Activated T-helper 1 cell treated with Interleukin-2 at 50 U/mL for 16 hours (primary cell): ENCODE measurements at places on chromosomes 4 and X.

- no peak for DNase-seq
Observed at GRCh38 chrX:135518161-135518560, 2.3 kb upstream of the INTS6L start.

GRCh38 chr4:8524595-8525382 is 55.4 kb upstream of the GPR78 start:
- DNase-seq, result no peak

- peak; percentile 17 for DNase-seq
Observed at GRCh38 chrX:132489578-132490419, 961 bp upstream of the MBNL3 start.

DNA sequence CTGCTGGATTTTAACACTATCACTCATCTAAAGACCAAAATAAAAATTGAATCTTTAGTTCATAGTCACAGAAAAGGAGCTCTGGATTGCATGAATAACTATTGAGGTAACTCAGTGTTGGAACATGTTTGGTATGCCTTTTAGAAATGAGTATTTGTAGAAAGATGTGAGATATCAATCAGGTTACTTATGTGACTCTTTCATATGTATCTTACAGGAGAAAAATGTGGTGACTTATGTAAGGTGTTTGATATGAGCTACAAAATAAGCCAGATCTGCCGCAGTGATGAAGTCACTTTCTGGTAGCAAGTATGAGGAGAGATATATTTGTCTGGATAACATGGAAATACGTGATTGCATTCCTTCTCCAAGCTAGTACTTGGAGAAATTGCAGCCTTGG is 1653.3 kb upstream of the PCDH7 start:
- DNase-seq, result no peak

GRCh38 chr4:40840255-40840984 is 90.7 kb downstream of the NSUN7 start:
- no peak for DNase-seq

- no peak for DNase-seq
Observed at GRCh38 chrX:149003863-149004660, 501.0 kb downstream of the IDS start.

- DNase-seq, result no peak
Observed at GRCh38 chrX:112067601-112068000, 15.0 kb downstream of the TRPC5 start.

DNA sequence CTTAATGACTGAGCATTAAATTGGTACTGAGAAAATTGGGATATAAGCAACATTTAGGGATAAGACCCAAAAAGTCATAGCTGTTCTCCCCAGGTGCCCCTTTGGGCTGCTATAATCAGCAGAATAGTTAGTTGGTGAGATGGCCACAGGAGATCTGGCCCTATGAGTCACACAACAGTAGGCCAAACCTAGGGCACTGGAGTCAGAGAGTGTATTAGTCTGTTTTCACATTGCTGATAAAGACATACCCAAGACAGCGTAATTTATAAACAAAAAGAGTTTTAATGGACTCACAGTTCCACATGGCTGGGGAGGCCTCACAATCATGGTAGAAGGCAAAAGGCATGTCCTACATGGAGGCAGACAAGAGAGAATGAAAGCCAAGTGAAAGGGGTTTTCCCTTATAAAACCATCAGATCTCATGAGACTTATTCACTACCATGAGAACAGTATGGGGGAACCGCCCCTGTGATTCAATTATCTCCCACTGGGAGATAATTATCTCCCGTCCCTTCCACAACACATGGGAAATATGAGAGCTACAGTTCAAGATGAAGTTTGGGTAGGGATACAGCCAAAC is 338.3 kb upstream of the NR3C2 start:
- no peak for DNase-seq

DNA sequence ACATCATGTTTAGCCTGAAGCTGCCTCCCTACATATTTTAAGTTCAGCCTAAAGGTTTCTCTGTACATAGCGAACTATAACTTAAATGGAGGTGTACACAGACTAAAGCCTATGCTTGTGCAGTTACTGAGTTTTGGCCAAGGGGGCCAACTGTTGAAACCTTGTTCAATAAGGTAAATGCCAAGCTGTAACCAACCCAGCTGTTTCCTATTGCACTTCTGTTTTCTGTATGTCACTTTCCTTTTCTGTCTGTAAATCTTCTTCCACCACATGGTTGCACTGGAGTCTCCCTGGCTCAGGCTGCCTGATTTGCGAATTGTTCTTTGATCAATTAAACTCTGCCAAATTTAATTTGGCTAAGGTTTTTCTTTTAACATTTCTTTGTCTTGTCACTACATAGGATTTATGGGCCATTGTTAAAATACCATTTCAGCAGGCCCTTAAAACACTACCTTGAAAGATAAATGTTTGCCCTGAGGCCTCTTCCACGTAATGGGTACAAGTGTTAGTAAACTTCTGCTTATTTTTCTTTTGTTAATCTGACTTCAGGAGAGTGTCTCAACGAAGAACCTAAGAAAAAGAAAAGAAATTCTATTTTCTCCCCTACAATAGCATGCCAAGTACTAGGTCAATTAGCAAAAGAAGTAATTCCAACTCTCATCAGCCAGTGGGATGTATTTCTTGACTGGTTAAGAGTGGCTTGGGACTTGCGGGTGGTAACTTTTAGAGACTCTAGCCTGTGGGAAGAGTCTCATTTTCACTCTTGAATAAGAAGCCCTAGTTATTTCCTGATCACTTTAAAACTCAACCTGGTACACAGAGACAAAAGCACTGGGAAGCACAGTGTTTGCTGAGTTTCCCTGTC is 45.7 kb upstream of the PRSS12 start:
- no peak for DNase-seq

- no peak for DNase-seq
Observed at GRCh38 chrX:1451661-1452515, 821 bp downstream of the ASMTL start.

GRCh38 chrX:49710744-49711319 is 15.0 kb upstream of the PAGE1 start:
- no peak for DNase-seq

GRCh38 chr4:8696369-8697127 is 104.0 kb downstream of the CPZ start:
- no peak for DNase-seq

DNA sequence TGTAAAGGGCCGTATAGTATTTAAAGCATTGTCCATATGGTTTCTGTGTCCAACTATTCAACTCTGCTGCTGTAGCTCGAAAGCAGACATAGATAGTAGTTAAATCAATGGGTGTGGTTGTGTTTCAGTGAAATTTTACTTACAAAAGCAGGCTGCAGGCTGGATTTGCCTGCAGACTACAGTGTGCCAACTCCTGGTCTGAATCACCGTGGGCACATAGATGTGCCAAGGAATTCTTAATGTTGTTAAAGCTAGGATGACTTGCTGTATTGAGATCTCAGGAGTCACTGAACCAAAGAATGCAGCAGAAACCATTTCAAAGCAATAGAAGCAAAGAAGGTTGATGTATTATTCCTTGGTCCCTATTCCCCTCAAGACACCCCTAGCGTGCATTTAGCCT is 379.0 kb downstream of the STIM2 start:
- DNase-seq, result no peak

GRCh38 chr4:52665592-52665991 is 6.5 kb upstream of the USP46 start:
- no peak for DNase-seq

DNA sequence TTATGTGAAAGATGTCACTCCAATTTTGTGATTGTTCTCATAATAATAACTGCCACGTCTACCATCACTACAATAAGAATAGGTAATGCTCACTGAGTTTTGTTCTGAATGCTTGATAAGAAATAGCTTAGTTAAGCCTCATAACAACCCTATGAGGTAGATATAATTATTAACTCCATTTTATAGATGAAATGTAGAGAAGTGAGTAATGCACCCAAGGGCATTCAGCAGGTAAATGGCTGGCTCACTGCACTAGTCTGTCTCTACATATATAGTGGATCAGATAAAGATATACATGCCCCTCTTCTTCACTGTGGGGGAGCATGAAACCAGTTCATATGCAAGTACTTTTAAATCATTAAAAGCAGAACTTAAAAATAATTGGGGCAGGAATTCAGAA is 65.8 kb upstream of the SLC4A4 start:
- DNase-seq, result no peak

DNA sequence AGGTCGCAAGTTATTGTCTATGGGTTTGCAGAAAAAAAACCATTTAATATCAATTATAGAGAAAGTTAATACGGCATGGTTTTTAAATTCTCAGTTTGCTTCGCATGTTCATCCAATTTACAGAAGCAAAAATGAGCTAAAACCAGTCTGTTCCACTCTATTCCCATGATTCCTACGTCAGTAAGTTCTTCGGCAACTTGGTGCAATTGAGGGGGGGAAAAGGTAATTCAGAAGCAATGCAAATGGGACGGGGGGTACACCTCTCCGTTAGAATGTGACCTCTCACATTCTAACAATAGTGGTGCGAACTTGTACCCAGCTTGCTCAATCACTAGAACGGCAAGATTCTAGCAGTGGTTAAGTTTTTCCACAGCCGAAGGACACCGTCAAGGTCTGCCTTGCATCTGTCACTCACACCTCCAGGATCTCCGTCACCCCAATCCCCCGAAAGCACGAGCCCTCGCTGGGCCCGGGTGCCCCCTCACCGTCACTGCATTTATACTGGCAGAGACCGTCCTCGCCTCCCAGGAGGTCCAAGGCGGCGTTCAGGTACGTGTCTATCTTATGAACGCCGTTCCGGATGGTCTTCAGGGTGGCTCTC is 653 bp downstream of the PLA2G12A start:
- no peak for DNase-seq

DNA sequence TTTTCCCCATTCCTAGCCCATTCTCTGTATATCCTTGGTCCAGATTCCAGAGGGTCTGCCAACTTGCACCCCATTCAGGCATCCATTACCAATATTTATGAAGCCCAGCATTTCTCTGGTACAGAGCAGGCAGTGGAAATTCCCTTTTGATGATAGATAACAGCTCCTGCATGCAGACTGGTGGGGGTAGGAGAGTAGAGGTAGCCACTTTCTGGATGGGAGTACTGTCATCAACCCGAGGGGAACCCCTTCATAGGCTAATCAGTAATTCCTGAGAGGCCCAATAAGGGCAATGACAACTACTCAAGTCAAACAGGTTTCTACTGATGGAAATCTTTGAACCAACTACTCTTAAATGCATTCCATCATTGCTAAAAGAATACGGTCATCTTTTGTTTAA is 63.7 kb downstream of the COL25A1 start:
- no peak for DNase-seq

DNA sequence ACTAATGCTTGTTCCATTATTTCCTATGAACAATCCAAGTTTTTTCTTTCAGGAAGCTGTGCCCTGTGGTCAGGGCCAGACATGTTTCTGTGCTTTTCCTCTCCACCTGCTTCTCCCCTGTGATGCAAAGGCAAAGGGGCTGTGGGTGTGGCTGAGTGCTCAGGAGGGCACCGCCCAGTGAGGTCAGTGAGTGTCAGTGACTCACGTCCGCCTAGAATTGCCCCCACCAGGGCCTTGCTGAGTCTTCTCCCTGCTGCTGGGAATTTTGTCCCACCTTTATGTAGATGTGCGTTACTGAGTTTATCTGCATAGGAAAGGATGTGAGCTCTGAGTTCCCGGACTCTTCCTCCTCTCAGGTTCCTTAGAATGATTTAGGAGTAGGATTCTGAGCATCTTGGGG is 283.2 kb downstream of the DCHS2 start:
- no peak for DNase-seq

DNA sequence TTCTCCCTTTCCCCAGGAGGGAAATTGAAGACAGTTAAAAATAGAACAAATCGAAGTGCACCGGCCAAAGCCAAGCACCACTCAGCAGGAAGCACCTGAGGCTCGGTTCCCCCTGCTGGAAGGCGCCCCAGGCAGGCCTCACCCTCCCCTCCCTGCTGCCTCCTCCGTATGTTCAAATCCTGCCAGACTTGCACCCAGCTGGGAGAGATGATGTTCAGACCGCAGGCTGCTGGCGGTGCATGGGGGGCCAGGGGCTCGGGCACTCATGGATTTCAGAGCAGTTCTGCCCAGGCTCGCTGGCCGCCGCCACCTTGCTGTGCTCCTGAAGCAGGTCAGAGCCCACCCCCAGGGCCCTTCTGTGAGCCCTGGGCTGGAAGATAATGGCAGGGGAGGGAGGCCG is 91.4 kb downstream of the DCTD start:
- no peak for DNase-seq

DNA sequence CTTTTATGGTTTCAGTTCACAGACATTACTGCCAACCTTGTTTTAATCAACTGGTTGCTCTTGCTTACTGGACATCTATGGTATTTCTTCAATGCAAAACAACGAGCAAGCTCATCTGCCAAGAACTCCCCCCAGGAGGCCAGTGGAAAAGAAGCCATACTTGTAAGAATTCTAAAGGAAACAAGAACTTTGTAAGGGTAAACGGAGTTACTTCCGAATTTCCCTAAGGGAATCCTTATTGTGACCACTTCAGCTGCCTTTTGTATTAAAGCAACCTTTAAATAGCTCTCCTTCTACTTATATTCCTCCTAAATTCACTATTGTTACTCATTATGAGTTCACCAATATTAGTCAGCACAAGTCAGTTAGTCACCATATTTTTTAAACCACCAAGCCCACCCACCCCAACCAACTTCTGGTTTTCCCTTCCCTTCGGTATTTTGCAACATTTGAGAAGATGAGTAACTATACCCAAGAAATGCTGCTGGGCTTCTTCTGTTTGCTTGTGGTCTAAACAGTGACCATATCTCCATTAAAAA is 602.8 kb upstream of the DIPK2B start:
- DNase-seq, result no peak

GRCh38 chrX:132219343-132219768 is at the start of gene RAP2C:
Gene RAP2C (minus strand): TSS chrX:132219447. CDS start chrX:132217268, 2,179 bp downstream.
- peak; percentile 32 for DNase-seq

DNA sequence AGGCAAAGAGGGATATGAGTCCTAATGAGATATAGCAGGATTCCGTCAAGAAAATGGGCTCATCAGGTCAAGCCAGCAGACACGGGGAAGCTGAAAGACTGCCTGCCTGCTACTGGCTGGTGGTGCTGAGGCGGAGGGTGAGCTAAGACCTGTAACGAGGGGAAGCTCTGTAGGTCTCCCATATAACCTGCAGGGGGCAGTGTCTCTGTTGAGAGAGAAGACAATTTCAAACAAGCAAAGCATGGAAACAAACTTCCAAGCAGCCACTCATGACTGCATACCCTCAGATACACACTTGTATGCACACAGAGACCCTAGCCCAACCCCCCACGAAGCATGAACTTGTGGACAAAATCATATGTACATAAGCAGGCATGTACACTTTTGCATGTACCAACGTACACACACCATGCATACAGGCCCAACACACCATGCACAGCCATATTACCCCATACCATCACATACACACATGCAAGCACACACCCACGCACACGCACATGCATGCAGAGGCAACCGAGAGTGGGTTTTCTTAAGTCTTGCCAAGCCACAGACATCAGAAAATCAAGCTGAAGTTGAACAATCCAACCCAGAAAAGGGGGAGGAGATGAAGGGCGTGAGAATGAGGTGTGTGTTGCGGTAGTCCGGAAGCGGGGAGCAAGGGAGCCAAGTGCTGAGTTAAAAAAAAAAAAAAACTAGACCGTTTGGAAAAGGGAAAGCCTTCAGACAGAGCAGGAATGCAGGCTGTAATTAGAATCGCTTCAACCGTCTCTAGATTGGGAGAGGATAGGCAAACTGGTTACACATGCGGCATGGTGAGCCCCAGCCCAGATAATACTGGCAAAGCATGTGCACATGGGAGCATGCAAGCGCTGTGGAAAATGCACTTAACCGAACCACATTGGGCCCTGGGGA is 71.0 kb downstream of the PJA1 start:
- no peak for DNase-seq

GRCh38 chr4:109701566-109702410 is 1.5 kb downstream of the CASP6 start:
- no peak for DNase-seq
